CD4-positive, alpha-beta T cell treated with Interleukin-21 for 1 hour (primary cell): ENCODE measurements at places on chromosomes 11 and 22.

GRCh38 chr11:10497371-10498021, 42.4 kb downstream of the AMPD3 start:
- DNase-seq: no peak

DNA sequence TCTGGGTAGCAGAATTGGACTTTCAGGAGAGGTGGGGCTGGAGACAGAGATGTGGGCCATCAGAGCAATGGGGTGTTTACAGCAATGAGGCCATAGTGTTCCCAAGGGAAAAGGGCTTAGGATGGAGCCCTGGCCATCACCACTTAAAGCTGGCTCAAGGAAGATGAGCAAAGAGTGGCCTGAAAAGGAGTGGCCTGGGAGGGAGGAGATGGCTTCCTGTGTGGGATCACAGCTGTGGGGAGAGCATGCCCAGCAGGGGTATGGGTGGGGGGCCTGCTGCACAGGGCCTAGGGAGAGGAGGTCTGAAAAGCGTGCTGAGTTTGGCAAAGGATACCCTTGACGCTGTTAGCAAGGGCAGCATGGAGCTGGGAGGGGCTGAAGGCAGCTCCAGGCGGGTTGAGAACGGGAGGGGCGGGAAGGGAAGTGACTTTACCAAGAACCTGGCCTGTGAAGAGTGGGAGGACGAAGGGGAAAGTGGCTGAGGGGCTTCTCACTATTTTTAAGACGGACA, 13.9 kb downstream of the LRRC32 start:
- DNase-seq: no peak

GRCh38 chr11:117271208-117271607, 19.9 kb upstream of the BACE1-AS start:
- no peak for DNase-seq

DNA sequence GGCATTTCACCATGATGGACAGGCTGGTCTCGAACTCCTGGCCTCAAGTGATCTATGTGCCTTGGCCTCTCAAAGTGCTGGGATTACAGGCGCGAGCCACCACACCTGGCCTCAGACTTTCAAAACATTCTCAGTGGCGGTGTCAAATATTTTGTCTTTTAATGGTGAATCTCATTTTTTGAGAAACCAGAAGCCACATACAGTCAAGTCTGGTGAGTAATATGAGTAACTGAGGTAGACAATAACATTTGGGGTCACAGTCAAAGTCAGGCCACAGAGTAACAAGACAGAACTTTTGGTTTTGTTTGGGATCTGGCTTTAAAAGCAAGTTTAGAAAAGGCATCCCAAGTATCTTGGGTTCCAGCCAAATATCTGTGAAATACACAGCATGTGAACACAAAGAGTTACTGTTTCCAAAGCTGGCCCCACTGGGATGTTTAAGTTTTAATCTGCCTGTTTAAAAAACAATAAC, 5.6 kb upstream of the TMA7B start:
- no peak for DNase-seq

GRCh38 chr11:32774081-32774480, 20.4 kb downstream of the CCDC73 start:
- DNase-seq: no peak

GRCh38 chr22:31302006-31302405, 9.7 kb upstream of the PIK3IP1 start:
- DNase-seq: no peak

- DNase-seq: no peak
These were observed 5.2 kb downstream of the USP2 start for GRCh38 chr11:119376197-119376847.

- no peak for DNase-seq
These were observed 3.2 kb upstream of the C11orf91 start for GRCh38 chr11:33703788-33704187.

DNA sequence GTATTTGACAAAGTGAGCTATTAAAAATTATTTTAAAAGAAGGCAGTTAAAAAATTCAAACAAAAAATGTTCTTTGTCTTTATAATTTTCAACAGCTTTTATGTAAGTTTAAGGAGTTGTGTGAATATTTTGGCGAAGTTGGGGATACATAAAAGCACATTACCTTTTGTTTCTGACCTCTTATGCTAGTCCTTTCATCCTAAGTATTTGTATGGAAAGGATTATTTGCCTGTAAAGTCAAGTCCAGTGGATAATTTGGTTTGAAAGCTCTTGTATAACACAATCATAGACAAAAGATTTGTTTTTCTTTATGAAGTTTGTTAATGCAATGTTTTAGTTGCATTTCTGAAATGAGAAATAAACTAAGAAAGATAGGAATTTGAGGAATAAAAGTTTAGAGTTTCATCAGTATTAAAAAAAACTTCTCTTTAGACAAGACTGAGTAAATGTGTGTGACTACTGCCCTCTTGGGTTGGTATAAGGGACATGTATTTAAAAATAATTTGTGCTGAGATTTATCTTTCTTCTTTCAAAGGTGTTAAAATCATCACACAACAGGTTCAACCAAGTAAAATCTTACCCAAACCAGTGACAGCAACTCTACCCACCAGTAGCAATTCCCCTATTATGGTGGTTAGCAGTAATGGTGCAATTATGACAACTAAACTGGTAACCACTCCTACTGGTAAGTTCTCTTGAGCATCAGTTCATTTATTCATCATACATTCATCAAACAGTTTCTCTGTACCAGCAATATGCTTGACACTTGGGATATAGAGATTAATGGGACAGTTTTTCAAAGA, 68.2 kb downstream of the EMSY start:
- peak; percentile 13 for DNase-seq

- no peak for DNase-seq
These were observed 1.0 kb upstream of the C11orf86 start for GRCh38 chr11:66973956-66974580.

DNA sequence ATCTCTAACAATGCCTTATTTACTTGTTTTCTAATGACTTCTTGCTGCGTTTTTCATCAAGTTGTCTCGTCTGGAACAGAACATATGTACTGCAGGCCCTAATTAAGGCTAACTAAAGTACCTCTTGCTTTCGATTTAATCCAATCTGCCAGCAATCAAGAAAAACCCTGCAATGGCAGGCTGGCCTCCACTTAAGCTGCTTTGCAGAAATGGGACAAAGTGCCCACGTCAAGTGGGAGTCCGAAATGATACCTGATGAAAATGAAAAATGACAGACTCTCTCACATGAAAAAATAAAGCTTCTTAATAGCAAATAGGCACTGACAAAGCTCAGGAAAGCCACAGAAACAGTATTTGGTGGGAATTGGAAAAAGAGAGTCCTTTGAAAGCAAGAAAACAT, 1454.7 kb downstream of the FAM181B start:
- no peak for DNase-seq

GRCh38 chr11:76172583-76172982, 33.7 kb downstream of the WNT11 start:
- DNase-seq: no peak

- DNase-seq: no peak
These were observed 1698.3 kb upstream of the RAG2 start for GRCh38 chr11:38296211-38296776.

- DNase-seq: no peak
These were observed 53.2 kb downstream of the OR4C6 start for GRCh38 chr11:55714982-55715888.

- DNase-seq: no peak
These were observed 40.8 kb upstream of the SMIM38 start for GRCh38 chr11:69114811-69115523.

- no peak for DNase-seq
These were observed 39.4 kb downstream of the ZBTB16 start for GRCh38 chr11:114098927-114099326.
